Activated CD4-positive, alpha-beta T cell treated with anti-CD3 and anti-CD28 coated beads, Interleukin-2, amount 50 U/mL, for 16 hours (primary cell): ENCODE measurements at places on chromosomes 5 and 9.

DNA sequence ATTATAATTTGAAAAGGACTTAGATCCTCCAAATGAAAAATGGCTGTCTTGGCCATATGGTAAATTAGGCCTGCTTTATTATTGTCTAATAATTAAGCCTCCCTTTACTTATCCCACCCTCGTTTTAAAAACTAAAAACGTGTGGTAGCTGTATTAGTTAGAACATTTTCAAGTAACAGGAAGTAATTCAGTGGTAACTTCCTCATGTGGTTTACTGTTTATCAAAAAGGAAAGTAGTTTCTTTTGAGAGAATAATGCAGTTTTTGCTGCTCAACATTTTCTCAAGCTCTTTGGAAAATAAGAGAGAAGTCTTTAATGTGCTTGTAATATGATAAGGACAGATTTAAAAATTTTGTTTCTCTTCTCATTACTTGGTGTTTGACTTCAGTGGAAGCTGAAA, 26.0 kb downstream of the ZCCHC7 start:
- DNase-seq: peak; percentile 50

DNA sequence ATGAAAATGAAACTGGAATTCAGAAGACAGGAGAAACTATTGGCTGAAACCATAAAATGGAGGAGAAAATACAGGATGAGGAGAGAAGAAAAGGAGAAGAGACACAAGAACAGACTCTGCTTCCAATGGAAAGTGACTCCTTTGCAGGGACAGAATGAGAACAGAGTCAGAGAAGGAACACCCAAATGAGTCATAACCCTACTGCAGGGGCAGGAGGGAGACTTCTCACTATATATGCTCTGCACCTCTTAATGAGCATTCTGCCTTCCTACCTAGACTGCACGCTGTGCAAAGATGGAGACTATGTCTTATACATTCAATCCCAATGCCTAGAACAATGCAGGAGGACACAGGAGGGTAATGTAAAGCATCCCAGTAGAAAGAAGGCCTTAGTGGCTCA, 2.1 kb downstream of the SAXO1 start:
- peak; percentile 31 for DNase-seq

- no peak for DNase-seq
Measured at GRCh38 chr9:25648116-25648515, 30.1 kb downstream of the TUSC1 start.

DNA sequence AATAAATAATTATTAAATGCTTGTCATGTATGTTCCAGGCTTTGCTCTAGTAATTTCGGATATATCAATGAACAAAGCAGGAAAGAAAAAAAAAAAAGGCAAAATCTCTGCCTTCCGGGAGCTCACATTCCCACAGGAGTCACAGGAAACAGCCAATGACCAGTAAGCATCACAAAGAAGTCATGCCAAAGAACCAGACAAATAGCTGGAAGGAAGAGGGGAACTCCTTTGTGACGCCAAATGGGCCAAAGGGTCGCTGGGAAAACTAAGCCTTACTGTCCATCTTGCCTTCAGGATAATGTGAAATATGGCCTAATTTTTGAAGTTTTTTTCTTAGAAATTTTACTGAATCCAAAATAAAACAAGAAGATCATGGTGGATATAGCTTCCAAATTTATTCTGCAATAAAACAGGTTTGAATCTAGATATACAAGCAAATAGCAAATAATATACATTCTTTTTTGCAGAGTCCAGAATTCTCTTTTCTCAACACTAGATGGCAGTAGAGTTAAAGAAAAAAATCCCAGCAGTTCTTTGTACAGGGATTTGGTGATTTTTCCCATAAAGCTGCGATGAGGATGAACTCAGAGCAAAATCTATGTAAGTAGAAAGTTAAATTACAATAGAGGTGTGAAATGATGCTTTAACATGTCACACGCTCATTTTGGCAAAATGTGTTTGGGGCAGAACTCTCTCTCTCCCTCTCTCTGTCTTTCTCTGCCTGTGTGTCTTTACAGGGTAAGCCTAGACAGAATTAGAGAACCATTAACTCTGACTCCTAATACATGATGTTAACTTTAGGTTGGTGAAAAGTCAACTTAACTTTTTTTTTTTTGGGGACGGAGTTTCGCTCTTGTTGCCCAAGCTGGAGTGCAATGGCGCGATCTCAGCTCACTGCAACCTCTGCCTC, 60.0 kb upstream of the TUT7 start:
- peak; percentile 11 for DNase-seq

GRCh38 chr9:34437006-34437925, 21.1 kb downstream of the FAM219A start:
- peak; percentile 72 for DNase-seq

- no peak for DNase-seq
Measured at GRCh38 chr5:89871906-89872305, 537.6 kb downstream of the CETN3 start.

DNA sequence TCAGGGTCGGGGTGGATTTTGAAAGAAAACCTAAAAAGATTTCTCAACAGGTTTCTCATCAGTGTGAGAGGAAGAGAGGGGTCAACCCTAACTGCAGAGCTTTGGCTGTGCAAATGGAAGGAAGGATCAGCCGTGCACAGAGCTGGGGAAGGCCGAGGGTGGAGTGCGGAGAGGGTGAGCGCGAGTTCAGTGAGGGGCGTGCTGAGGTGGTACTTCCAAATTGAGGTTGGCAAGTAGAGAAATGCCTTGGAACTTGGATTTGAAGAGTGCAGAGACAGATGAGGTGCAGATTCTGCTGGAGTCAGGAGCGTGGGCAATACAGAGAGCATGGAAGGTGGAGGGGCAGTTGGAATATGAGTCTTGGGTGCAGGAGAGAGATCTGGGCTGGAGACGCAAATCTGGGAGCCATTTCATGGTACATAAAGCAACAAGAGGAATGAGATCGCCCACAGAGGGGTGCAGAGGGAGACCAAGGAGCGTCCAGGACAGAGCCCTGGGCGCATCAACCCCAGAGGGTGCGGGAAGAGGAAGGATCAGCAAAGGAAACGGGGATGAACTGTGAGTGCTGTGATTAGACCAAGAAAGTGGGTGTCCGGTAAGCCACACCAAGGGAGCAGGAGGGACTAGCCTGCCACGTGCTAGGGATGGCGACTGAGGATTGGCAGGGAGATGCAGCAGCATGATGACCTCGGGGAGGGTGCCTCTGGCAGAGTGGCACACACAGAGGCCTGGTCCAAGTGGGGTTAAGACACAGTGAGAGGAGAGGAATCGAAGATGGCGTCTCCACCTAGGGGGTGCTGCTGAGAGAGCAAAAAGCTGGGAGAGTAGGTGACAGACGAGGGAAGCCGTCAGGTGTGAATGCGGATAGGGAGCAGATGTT, 105.8 kb downstream of the ADAMTS2 start:
- no peak for DNase-seq

GRCh38 chr5:139058121-139058520, 140.0 kb downstream of the SIL1 start:
- DNase-seq: no peak

GRCh38 chr5:9363449-9363848, 182.4 kb downstream of the SEMA5A start:
- DNase-seq: no peak

- no peak for DNase-seq
Measured at GRCh38 chr9:82903503-82903902, 159.4 kb downstream of the RASEF start.

GRCh38 chr9:91536211-91536691, 112.6 kb upstream of the NFIL3 start:
- no peak for DNase-seq

DNA sequence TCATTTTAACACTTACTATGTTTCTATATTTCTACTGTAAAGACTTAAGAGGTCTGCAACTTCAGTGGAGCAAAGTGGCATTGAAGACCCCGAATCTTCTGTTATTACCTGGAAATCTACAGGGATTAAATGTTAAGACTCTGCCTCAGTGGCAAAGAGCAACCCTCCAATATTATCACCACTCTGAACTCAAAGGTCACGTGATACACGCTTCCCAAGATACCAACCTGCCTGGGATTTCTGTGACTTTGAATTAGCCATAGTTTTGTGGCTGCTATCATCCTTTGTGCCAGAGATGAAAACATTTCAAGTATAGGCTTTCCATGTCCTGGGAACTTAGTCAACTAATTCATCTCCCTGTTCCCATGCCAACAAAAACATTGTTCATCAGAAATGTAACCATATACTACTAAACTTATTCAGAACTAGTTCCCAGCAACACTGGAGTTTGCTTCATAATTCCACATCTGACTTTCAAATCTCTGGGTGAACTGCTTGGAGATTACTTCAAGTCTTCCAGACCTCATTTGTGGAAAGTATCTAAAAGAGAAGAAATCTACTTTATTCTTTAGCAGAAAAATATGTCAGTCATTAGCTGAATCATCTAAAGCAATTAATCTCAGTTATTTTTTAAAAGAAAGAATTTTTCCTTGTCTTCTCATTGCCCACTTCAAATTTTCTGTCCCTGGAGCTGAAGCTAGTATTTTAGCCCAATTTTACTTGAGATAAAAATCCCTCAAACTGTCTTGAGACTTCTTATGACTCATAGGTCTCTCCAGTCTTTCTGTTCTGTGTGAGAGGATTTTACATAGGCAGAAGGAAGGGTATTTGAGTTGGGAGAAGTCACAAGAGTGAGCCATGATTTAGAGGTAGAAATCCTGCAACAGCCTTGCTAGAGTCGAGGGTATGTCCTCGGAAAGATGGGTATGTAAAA, 83.0 kb downstream of the ZNF462 start:
- no peak for DNase-seq

DNA sequence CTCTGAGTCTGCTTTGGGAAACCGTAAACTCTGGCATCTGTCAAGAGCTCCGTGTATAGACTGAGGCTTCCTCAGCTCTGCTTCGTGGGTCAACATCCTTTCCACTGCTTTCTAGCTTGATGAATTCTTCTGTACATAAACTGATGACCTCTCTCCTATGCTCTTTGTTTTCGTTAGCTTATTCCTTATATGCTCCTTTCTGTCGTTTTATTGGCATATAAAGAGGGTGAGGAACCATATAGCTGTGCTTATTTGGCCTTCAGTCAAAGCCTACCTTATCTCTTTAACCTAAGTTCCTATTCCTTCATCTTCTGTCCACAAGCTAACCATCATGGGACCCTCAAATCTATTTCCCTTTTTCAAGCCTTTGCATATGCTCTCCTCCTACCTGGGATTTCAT, 39.4 kb upstream of the CARTPT start:
- no peak for DNase-seq

GRCh38 chr9:117796681-117797080, 92.5 kb downstream of the TLR4 start:
- DNase-seq: no peak

- DNase-seq: no peak
Measured at GRCh38 chr5:88659529-88660263, 223.3 kb downstream of the MEF2C start.

DNA sequence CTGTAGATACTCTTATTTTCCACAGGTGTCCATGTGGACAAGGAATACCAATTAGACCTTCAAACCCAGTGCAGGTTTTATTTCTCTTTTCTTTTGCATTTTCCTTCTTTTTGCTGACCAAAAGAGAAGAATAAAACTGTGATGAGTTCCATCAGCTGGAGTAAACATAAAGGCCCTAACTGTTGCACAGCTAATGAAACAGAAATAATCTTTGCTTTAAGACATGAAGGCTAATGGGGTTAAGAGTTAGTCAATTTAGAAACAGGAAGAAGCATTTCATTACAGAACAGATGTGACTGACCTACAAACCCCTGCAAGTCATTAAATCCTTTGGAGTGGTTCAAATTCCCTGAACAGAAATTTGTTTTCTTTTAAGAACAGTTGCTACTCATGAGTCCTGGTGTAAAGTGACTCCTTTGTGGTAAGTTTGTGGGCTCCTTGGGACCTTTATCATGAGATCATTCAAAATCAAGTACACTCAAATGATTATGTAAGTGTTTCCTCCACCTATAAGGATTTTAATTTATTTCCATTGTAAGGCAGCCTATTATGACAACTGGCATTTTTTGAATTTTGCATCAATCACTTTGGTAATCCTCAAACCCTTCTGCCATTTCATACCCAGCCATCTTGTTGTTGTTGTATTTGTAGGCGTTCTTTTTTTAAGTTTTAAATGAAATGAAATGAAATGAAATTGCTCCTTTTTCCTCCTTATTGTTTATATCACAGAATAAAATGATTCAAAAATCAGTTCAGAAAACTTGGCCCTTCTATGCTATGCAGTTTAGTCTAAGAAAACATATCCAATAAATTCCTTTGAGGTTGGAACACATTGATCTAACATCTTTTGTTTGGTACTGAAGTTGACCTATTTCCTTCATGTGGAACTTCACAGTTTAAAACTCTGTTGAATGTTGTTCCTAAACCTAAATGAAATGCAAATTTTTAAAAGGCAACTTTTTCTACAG, 1.3 kb downstream of the MINAR2 start:
- peak; percentile 9 for DNase-seq

DNA sequence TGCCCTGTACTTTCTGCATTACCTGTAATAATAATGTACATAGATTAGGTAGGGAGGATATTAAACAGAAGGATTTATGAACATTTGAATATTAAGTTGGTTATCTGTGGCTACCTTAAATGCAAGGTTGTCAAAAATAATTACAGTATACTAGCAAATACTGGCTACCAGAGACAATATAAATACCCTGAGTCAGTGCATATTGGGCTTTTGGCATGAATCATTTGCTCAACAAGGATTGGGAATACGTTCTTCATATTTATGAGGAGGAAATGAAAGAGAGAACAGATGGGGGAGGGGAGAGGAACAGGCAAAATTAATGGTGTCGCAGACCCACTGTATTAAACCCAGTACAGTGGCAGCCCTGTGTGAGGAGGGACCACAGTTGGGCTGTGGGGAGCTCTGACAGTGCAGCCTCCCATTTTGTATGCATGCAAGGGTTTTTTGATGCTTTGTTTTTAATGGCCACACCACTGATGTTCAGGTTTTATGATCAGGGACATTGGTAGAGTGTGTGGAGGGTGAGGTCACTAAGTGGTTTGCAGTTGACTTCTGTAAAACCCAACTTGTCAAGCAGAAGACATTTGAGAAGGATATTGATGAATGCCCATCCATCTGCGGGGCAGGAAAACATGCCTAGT, 56.9 kb downstream of the MVB12B start:
- DNase-seq: no peak

- no peak for DNase-seq
Measured at GRCh38 chr9:107760469-107761242, 271.1 kb upstream of the KLF4 start.

DNA sequence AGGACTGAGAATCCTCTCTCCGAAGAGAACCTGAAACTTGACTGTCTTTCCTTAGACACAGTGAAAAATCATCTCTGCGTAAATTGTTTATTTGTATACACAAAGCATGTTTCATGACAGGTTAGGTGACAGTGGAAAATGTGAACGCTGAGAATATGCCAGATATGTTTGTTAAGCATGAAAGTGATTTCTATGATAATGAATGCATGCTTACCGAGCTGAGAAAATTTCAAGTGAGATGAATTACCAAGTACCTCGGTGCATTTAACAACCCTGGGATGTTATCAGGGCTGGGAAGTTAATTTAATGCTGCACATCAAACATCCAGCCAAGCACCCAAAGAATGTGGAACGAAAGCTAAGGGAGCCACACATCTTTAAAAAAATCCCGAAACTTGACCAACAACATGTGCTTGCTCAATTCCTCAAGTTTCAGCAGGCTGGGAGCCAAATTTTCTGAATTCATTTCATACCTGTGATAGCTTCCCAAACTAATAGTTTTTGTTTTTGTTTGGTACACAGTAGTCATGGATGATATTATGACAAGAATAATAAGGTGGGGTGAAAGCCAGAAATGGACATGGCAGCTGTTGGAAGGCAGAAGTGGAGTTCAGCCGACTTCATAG, 336.9 kb downstream of the ARHGEF28 start:
- no peak for DNase-seq

- DNase-seq: no peak
Measured at GRCh38 chr5:30867711-30868110, 325.8 kb upstream of the CDH6 start.

GRCh38 chr5:61200582-61201155, 38.4 kb upstream of the SMIM15 start:
- DNase-seq: peak; percentile 9
